ENCODE measurements at places on chromosomes 1 and 21.

- no peak for DNase-seq
Measured at GRCh38 chr1:109255097-109255651, 5.8 kb downstream of the CELSR2 start.

DNA sequence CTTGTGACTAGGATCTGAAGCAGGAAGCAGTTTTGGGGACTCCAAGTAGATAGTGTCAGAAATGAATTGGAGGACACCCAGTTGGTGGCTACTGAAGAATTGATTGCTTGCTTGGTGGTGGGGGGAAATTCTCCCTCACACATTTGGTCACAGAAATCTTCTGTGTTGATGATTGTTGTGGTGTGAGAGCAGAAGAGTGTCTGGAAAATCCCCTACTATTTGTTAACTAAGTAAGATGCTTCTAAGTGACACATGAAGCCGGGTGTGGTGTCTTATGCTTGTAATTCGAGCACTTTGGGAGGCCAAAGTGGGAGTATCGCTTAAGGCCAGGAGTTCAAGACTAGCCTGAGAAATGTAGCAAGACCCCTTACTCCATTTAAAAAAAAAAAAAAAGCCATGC, 22.5 kb upstream of the IPP start:
- DNase-seq: no peak

DNA sequence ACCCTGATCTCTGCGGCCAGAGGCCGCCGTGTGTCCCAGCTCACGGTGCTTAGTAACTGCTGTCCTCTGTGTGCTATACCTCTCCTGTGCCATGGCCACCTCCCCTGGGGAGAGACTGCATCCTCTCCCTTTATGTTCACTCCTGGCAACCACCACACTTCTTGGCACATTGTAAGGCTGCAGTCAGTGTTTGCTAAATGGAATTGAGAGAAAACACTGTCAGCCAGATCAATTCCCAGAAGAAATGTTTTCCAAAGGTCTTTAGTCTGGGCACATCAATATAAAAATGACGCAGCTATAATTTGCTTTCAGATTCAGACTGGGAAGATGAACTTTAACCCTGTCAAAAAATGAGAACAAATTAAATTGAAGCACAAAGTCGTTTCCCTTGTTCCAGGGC, 96.8 kb downstream of the BEND5 start:
- no peak for DNase-seq

- no peak for DNase-seq
Measured at GRCh38 chr1:203283597-203283996, 21.7 kb upstream of the BTG2 start.

DNA sequence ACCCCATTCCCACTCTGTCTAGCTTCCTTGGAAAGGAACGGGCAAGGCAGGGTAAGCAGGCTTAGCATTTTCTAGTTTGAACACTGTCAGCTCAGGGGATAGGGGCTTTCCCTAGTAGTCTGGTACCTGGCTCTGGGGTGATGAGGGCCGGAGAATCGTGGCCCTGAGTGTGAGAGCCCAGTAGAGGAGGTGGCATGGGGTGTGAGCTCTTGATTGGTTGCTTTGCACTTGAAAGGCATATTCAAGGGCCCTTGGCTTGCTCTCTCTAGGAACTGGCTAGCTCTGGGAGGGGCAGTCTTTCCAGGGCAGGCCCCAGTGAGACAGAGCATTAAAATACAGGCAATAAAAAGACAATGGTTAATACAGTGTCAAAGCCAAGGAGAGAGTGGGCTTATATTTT, 10.8 kb upstream of the EXTL1 start:
- no peak for DNase-seq

DNA sequence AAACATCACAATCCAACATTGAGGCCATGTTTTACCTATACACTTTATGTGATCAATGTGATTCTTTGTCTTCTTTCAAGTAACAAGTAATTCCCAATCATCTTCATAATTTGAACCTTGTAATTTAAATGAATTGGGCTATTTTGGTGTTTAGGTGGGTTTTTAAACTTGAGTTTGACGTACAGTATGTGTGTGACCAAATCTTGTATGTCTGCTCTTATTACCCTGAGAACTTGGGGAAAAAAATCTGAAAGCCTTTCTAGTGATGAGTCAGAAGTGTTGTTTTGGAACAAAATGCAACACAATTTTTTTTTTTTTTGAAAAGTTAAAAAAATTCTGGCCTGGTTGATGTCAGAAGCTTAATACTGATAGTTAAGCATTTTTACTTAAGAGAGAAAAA, 68.5 kb downstream of the HHAT start:
- DNase-seq: no peak

DNA sequence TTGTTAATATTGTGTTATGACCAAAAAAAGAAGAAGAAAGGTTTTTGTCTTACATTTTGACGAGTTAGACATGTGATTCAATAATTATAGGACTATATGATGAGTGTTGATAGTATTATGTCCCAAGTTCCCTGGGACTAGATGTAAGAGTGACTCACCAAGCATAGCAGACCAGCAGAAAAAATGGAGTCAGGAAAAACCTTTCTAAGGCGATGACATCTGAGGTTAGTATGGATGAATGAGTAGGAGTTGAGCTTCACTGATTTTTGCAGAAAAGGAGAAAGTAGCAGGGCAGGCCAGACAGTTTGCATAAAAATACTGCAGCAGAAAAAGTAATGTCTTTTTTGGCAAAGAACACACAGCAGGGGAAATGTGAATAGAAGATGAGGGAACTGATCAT, 1041.3 kb upstream of the ADGRL4 start:
- no peak for DNase-seq

DNA sequence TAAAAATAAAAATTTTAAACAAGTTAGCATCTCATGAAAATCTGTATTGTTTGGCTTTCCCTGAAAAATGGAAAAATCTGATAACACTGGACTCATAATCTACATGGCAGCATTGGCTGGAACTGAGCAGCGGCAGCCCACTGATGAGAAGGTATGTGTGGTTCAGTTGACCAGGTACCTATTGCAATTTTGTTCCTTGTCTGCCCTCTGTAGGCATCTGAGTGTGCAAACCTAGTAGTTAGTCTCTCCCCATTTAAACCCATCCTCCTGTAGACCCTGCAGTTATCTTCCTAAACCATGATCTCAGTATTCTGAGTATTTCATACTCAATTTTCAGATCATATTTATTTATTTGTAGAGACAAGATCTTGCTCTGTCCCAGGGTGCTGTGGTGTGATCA, 59.4 kb upstream of the SERBP1 start:
- DNase-seq: no peak

DNA sequence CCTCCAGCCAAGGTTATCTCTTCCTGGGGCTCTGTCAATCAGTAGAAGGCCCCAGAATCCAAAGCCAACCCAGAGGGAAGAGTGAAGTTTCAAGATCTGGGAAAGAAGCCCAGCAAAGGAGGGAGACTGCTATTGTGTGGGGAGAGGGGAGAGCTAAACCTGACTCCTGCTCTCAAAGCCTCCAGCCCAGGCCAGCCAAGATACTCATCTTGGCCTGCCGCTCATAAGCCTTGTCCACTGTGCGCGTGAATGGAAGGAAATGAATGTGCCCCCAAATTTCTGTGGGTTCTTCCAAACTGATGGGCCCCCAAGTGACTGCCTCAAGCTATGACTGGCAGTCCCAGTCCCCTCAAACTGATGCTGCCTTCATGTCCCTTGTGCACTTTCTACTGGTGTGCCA, 2.0 kb downstream of the PLXNA2 start:
- no peak for DNase-seq

DNA sequence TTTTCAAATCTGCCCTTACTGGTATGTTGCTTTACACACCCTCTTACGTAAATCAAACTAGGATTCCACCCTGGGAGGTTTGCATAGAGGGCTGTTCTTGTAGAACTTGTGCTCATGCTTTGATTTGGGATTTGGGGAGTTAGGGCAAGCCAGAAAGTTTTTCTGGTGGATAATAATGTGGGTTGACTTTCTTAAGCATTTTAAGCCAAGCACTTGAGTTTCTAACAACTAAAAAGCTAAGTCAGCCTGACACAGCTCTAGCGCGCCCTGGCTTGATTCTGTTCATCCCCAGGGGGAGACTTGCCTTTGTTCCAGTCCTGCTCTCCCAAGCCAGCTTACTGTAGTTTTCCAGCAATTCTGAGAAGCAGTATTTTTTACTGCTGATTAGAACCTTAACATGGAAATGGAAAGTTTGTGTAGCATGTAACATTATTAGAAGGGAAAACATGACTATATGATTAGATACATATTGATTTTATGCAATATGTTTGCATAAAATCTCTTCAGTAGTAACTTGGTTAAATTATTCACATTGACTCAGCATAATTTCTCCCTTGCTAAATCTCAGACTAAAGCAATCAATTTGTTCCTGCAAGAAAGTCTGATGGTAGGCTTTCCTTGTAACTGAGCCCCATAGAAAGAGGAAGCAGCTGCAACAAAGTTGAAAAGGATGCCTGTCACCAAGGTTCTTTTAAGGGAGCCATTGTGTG, 11.0 kb upstream of the PGD start:
- DNase-seq: no peak

- DNase-seq: no peak
Measured at GRCh38 chr1:90836345-90836679, 119.2 kb upstream of the BARHL2 start.

- no peak for DNase-seq
Measured at GRCh38 chr1:21773585-21773984, 9.4 kb downstream of the USP48 start.

- no peak for DNase-seq
Measured at GRCh38 chr1:153655333-153655732, 3.2 kb upstream of the SNAPIN start.

GRCh38 chr1:201470581-201470980, 1.6 kb upstream of the PHLDA3 start:
- DNase-seq: no peak

- DNase-seq: no peak
Measured at GRCh38 chr1:233240829-233241682, 54.5 kb downstream of the PCNX2 start.

- no peak for DNase-seq
Measured at GRCh38 chr1:206935491-206936067, 10.7 kb downstream of the PIGR start.

GRCh38 chr1:118863688-118864087, 124.5 kb downstream of the TBX15 start:
- no peak for DNase-seq
